ENCODE measurements at places on chromosomes 11 and 22.

- DNase-seq, result no peak
These were observed 6.6 kb downstream of the PARVB start for GRCh38 chr22:44030702-44031082.

DNA sequence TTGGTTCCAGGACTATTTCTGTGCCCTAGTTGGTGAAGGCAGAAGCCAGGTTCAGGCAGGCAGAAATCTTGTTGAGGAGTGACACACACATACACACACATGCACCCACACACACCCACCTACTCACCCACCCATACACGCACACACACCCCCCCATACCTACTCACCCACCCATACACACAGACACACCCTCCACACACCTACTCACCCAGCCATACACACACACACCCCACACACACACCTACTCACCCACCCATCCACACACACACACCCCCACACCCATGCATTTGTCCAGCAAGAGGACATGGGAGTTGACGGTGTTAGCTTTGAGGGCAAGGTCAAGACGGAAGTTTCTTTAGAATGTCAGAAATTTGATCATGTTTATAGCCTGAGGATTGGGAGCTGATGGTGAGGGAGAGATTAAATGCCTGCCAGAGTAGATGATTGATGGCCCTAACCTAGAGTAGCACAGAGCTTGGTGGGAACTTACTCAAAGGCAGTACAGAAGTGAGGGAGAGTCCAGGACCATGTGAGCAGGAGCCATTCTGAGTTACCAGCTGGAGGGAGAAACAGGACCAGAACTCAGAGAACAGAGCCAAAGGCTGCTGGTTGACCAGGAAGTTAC is 68.9 kb downstream of the CYB5R2 start:
- DNase-seq, result no peak

- DNase-seq, result peak; percentile 70
These were observed 31.2 kb downstream of the PDE2A start for GRCh38 chr11:72642884-72643522.

- DNase-seq, result no peak
These were observed 6.8 kb downstream of the EED start for GRCh38 chr11:86251345-86251744.

- DNase-seq, result no peak
These were observed 18.7 kb downstream of the CRELD2 start for GRCh38 chr22:49936973-49937757.
